ENCODE measurements at places on chromosomes 1 and 21.

DNA sequence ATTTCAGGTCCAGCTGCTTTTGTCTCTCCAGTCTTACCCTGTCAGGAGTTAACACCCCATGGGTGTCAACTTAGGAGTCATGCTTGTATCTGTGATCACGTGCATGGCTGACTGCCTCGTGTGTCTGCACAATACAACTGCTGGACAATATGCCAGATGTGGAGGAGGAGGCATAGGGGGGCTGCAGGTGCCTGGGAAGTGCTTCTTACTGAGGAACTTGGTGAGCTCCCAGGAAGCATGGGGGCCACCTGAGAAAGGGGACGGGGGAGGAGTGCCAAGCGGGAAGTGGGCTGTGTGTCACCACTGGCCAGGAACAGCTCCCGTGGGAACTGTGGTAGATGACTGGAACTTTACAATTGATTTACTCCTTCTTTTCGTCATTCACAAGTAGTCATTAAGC, 9.5 kb downstream of the RHEX start:
- no peak for DNase-seq

- no peak for DNase-seq
These were observed 271.4 kb downstream of the GPR52 start for GRCh38 chr1:174719194-174719593.

GRCh38 chr1:210394281-210394821, 65.6 kb downstream of the HHAT start:
- peak; percentile 9 for DNase-seq

- no peak for DNase-seq
These were observed 81.1 kb downstream of the LHX4 start for GRCh38 chr1:180311011-180311730.

DNA sequence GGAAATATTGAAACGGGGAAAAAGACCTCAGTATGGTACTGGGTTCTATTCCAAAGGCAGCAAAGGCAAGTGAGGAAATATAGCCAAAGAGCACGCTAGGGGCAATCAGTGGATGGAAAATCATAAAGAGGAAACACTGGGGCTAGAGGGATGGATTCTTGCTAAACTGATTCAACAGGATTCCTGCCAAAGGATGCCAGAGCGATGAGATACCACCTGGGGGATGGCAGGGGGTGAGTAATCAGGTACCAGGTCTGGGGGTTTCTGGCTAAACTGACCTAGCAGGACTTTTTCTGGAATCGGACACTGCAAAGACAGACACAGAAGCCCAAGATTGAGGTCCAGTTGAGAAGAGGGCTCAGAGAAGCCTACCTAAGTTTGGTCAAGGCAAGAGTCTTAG, 6.7 kb downstream of the CHI3L2 start:
- DNase-seq = no peak
